ENCODE measurements at places on chromosomes 12 and 14.

- no peak for DNase-seq
Observed at GRCh38 chr14:66069830-66070541, 416.2 kb upstream of the CCDC196 start.

DNA sequence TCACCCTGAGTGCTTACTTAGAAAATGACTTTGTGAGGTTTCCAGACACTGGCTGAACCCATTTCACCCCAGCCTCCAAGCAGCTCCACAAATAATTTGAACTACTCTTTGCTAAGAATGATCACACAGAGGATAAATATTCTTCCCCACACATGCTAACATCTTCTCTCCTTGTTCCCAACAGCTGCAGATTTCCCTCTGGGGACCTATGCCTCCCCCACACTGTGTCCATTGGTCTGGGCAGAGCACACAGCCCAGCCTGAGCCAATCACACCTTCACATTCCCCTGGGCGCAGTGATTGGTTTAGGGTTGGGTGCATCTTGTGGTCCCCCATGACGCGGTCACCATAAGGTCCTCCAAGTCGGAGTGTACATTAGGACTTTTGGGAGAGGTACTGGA lies 6.9 kb downstream of the SDR9C7 start:
- DNase-seq, result no peak

DNA sequence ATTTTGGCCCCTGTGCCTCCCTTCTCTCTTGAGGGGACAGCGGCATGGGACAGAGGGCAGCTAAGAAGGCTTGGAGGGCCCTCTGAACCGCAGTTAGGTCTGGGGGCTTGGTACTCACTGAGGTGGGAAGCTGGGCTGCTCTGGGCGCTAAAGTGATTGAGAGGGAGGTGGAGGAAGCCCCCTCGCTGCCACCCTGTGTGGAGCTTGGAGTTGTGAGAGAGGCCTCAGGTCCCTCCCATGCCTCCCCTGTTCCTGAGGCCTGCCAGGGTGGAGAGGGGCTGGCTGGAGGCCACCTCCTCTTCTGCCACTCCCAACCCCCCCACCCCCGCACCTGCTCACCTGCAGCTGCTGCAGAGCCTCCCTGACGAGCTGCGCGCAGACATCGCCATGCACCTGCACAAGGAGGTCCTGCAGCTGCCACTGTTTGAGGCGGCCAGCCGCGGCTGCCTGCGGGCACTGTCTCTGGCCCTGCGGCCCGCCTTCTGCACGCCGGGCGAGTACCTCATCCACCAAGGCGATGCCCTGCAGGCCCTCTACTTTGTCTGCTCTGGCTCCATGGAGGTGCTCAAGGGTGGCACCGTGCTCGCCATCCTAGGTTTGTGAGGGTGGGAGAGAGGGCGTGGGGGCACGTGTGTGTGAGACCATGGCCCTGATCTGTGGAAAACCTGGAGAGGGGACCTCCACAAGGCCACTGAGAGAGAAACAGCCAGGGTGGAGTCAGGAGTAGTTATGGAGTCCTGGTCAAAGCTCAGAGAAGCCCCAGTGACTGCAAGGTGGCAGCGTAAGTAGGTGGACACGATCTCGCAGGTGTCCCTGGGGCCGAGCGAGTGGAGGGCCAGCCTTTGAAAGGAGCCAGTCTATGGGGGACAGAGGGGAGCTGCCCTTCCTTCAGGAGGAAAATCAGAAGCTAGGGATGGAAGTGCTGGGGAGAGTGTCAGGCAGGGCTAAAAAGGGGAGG lies 11.2 kb downstream of the KCNH3 start:
- DNase-seq, result no peak

DNA sequence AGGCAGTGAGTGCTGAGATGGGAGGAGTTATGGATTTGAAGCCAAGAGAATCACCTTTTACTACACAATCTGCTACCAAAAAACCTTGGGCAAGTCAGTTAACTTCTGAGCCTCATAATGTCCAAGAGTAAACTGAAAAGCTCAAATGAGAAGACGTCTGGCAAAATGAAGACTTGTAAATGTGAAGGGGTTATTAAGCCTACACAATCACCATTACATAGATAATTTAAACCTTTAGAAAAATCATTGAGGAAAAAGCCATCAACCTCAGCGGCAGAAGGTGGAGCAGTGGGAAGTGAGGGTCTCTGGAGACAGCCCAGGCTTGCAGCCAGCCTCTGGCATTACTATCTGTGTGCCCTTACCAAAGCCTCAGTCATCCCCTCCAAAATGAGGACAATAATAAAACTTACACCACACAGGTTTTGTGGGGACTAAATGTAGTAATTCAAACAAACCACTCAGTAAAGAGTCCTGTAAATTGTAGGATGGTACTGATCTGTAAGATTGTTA lies 50.5 kb upstream of the CCDC175 start:
- DNase-seq, result no peak
